ENCODE measurements at places on chromosomes 5 and 9. TPM values are rescaled to one million over a fixed set of nuclear protein-coding genes. Genes with fewer than 3 reads are reported as not detected.

DNA sequence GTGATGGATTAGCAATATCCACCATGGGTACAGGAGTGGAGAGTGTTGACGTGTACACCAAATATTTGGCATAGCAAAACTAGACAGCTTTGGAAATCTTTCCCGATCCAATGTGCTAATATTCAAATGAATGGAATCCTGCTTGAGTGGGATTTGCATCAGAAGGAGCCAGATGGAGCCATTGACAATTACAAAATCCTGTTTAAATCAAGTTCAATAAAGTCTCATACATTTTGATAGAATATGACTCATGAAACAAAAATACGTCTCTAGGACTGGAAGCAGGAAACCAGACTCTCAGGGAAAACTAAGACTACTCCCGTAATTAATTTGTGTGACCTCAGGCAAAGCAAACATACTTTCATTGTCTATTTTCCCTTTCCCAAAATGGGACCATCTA is 13.0 kb downstream of the TNC start:
- peak; percentile 71 for DNase-seq

PCSK1 gene
- polyA plus RNA-seq = 1.6 TPM

DNA sequence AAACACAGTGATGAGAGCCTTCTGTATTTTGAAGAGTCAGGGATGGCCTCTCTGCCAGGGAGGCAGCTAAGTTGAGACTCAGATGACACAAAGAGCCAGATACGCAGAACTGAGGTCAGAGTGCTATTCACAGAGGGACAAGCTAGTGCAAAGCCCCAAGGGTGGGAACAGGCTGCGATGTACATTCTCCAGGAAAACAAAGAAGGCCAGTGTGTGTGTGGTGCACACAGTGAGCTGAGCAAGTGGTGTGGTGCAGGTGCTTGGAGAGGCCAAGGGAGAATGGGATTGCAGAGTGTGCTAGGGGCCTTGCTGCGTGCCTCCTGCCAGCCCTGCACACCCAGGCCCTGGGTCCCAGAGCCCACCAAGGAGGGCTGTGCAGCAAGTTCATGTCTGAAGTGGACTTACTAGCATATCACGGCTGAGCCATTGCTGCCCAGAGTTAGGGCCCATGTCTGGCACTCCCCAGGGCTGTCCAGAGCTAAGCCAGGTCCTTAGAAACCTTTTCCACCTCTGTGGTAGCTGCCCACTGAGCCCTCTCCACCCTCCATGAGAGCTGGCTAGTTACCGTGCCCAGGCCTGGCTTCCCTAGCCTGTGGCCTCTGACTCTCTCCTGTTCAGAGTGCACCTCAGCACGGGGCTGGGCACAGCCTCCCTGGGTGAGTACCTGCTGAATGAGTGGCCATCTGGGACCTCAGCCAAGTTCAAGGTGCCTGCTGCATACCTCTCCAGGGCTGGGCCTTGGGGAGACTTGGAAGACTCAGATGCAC is 9.3 kb downstream of the SLC25A48 start:
- DNase-seq = no peak

PURA gene
- 7.9 TPM for polyA plus RNA-seq

GRCh38 chr5:57137401-57137800 is 36.5 kb upstream of the GPBP1 start:
- no peak for DNase-seq

DNA sequence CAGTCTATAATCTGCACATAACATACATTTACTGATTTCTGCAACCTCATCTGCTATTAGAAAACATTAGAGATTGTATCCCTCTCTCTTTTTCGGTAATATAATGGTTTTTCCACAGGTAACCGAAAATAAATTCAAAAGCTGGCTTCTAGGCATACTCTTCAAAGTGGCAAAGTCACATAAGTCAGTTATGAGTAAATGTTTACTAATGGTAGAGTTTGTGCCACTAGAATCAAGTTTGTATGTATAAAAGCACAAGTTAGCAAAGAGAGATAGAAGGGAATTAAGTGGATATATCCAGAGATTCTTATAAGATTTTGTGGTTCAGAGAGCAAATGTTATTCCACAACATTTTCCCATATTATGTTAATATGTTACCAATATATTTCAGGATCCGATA is 86.9 kb downstream of the MYO10 start:
- no peak for DNase-seq

GRCh38 chr5:179839328-179840256 is 18.9 kb downstream of the SQSTM1 start:
- DNase-seq = no peak

DNA sequence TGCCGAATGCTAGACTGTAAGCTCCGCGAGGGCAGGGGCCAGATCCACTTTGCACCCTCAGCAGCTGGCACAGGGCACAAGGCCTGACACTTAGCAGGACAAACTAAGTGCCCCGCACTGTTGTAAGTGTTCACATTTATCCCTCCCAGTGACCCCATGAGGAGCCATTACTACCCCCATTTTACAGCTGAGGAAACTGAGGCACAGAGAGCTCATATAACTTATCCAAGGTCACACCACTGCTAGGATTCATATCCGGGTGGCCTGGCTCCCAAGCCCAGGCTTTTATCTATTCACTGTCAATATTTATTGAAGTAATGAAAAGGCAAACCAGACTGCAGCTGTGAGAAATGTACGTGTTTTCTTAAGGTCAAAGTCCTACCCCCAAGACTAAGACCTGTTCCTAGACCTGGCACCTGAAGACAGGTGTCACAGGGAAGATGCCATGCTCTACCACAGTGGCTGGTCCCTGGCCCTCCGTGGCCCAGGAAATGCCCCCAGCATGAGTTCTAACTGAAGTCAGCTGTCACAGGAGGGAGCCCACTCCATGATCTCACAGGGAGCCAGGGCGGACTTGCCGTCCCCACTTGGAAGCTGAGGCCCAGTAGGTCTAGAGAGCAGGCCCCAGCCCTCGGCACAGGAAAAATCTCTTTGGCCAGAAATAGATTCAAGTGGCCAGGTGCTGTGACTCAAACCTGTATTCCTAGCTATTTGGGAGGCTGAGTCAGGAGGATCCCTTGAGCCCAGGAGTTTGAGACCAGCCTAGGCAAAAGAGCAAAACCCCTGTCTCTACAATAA is 74.7 kb upstream of the IL17B start:
- no peak for DNase-seq

GRCh38 chr9:114930056-114930812 is at the start of gene TNFSF8:
TNFSF8 (minus strand) TSS chr9:114930591; CDS start chr9:114930303, 288 bp downstream.
- DNase-seq = no peak

AQP7 gene
- polyA plus RNA-seq = not detected

DNA sequence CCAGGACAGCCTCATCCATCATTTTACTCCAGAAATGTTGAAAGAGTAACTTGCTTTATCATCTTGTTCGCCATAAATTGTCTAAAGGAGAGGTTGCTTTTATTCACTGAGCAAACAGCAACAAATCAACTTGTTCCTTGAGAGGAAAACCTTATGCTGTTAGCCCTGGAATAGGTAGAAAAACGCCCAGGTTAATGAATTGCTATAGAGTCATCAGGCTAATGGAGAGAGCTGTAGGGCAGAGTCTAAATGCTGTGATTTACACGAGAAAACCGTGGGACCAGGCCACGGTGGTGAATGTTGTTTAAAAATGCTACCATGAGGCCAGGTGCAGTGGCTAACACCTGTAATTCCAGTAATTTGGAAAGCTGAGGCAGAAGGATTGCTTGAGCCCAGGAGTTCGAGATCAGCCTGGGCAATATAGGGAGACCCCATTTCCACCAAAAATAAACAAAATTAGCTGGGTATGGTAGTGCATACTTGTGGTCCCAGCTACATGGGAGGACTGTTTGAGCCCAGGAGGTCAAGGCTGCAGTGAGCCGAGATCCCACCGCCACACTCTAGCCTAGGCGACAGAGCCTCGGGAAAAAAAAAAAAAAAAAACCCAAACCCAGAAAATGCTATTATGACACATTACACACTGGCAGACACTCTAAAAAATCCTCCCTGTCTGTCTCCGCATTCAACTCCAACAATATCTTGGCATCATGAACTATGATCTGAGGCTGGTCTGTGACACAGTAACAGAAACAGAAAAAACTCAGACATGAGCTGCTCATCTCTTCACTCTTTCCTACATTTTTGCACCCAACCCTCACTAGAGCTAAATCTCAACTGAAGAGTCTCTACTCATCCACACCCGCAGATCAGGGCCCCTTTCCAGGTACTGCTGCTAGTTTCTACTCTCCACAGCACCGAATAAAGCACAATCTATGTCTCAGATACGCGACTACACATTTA is 118.6 kb upstream of the RETREG1 start:
- DNase-seq = peak; percentile 44

DNA sequence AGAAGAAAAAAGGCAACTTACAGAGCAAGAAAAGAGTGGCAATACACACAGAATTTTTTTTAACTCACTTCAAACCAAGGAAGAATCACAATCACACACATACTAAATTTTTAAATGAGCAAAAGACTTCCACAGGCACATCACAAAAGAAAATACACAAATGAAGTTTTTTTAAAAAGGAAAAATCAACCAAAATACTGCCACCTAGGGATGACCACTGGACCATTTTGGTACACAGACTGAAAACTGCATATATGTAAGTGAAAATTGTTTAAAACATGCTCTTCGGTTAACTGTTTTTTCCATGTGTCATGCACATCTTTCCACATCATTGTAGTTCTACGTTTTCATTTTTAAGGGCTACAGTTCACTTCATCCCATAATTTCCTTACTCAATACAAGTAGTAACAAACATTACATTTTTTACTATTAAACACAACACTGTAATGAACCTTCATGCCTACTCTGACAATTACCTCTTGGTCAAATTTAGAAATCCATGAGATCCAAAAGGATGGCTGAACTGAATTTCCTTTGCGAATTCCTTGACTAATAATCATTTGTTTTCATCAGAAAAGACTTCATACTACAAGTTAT is 79.0 kb downstream of the FBXW11 start:
- peak; percentile 40 for DNase-seq

GRCh38 chr5:127008300-127008975 is 21.9 kb downstream of the MARCHF3 start:
- no peak for DNase-seq

GRCh38 chr9:137422604-137423513 is at the start of the genes EXD3 and NOXA1:
EXD3 (minus strand) TSS chr9:137423162; CDS start chr9:137395357, 27,805 bp downstream.
NOXA1 (plus strand) TSS chr9:137423393; CDS start chr9:137423530, 137 bp downstream.
- DNase-seq = peak; percentile 96

DNA sequence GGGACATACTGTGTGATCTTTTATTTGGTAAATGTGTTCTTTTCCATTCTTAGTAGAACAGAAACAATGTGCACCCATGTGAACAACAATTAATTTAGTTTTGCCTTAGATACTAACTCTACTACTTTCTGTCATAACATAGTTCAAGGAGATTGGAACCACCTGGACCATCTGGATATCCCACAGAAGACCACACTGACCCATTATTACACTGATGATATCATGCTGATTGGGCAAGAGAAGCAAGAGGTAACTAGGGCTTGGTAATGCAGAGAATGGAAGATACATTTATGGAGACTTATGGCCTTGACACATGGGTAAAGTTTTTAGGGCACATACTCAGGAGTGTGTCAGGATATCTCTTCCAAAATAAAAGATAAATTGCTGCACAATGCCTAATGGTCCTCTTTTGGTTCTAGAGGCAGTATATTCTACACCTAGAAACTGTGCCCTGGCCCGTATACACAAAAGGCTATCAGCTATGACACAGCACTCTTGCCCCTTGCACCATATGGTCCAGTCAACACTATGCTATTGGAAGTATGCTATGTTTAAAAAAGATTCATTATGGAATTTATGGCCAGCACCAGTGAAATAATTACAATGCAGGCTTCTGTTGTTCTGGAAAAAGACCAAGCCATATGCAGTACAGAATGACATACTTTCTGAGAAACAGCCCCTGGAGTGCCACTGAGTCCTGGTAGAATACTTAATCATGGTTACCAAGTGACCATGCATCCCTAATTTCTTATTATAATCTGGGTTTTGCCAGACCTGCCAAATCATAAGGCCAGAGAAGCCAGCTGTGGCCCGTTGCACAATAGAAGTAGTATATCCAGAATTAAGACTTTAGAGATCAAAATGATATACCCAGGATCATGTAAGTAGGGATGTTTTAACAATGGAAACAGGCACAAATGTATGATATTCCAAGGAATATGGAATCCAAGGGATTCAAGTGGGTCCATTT is 41.6 kb upstream of the MROH2B start:
- DNase-seq = peak; percentile 39

- no peak for DNase-seq
Measured at GRCh38 chr9:21135736-21136135, 5.9 kb downstream of the IFNW1 start.

C1QTNF2 gene
- 0.31 TPM for polyA plus RNA-seq

COX7C gene
- 424 TPM for polyA plus RNA-seq

DNA sequence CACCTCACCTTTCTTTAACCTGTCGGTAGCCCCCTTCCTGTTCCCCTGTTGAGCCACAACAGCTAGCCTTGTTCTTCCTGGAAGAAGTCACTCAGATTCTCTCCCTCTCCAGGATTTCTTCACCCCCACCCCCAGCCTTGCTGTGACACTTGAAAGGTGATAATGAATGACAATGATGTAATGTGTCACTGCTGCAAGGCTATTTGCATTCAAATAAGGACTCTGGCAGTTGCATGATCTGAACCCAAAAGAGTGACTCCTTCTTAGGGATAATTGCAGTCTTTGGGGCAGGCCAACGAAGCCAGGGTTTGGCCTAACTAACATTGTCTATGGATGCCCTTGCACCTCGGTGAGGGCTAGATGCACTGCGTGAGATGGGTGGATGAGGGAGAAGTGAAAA is 154.4 kb upstream of the CLINT1 start:
- DNase-seq = no peak

MTRR gene
- polyA plus RNA-seq = 27.4 TPM
